Naive thymus-derived CD4-positive, alpha-beta T cell (primary cell): ENCODE measurements at places on chromosomes 11 and 22. TPM values are rescaled to one million over a fixed set of nuclear protein-coding genes. Genes with fewer than 3 reads are reported as not detected.

DNA sequence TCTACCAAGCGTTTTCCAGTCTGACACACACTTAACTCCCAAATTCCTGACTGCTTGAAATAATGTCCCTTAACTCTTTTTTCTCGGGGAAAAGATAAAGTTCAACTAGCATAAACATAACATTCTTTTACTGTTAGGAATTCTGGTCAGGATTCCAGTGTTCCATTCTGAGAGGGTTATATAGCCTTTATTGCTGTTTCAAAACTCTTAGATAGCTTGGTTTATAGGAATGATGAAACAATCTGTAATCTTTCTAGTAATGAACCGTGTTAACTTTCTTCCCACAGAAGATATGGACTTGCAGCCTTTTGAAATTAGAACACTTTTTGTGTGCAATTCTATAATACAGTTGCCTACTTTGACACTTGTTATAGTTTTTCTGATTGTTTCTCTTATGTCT lies 8.6 kb downstream of the REXO2 start:
- no peak for DNase-seq

- no peak for DNase-seq
Observed at GRCh38 chr22:36197065-36197440, 4.6 kb downstream of the APOL4 start.

- no peak for DNase-seq
Observed at GRCh38 chr11:74069146-74070046, 60.5 kb upstream of the UCP3 start.

SLC37A2 gene
- total RNA-seq = 16.3 TPM

OR51B5 gene
- not detected in 2 replicates for total RNA-seq
